ENCODE measurements at places on chromosomes 12 and 14.
A peak's percentile ranks its signal among the peaks of the same experiment; 100 is the strongest.

GRCh38 chr12:111221062-111222026, 147.6 kb downstream of the PHETA1 start:
- no peak for DNase-seq

DNA sequence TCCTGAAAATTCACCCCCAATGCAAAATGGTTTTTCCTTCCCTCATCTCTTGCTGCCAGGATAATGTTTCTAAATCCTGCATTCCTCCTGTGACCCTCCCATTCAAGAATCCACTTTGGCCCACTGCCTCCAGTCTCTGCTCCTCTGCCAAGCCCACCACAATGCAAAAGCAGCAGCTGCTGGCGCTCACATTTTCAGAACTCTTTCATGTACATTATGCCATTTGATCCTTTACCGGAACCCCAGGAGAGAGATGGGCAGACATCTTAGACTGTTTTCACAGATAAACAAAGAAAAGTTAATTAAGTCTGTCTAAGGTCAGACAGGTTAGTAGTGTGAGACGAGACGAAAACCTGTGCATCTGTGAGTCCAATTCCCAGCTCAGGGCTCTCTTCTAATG, 12.9 kb downstream of the LRIG3 start:
- DNase-seq = no peak

DNA sequence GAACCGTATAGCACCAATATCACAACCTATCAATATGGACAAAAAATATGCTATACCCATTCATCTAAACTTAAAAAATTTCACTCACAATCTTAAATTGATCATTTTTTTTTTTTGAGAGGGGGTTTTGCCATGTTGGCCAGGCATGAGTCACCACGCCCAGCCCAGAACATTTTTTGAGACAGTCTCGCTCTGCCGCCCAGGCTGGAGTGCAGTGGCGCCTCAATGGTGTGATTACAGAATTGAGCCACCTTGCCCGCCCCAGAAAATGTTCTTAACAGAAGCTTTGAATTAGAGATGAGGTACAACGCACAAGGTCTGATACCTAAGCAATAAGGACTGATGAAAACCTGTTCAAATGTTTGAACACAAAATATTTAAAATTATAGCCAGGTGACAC, 15.8 kb upstream of the ATP5F1B start:
- no peak for DNase-seq

- peak; percentile 42 for DNase-seq
Observed at GRCh38 chr12:101604132-101604531, 9.4 kb downstream of the MYBPC1 start.

- DNase-seq = peak; percentile 59
Observed at GRCh38 chr14:77044783-77045237, 16.3 kb upstream of the IRF2BPL start.

GRCh38 chr12:39144613-39145061, 239.2 kb upstream of the CPNE8 start:
- DNase-seq = no peak

GRCh38 chr12:12721814-12722434, 4.8 kb downstream of the CDKN1B start:
- no peak for DNase-seq

DNA sequence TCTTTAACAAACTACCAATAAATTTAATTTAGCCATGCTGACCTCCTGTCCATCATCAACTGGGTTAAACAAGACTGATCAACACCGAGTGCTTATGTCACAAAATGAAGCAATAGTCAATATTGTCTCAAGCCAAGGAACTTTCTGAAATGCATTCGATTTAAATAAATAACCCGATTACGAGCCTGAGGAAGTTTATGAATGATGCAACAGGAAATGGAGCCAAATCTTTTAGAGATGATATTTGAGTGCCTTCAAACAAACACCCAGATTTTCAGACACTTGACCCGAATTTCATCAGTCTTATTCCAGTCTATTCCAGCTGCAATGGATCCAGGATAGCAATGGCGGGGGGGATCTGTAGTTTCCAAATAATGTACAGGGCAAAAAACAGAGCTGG, 27.9 kb downstream of the FAR2 start:
- no peak for DNase-seq

GRCh38 chr12:112988224-112988623, 9.9 kb downstream of the OAS2 start:
- DNase-seq = no peak

DNA sequence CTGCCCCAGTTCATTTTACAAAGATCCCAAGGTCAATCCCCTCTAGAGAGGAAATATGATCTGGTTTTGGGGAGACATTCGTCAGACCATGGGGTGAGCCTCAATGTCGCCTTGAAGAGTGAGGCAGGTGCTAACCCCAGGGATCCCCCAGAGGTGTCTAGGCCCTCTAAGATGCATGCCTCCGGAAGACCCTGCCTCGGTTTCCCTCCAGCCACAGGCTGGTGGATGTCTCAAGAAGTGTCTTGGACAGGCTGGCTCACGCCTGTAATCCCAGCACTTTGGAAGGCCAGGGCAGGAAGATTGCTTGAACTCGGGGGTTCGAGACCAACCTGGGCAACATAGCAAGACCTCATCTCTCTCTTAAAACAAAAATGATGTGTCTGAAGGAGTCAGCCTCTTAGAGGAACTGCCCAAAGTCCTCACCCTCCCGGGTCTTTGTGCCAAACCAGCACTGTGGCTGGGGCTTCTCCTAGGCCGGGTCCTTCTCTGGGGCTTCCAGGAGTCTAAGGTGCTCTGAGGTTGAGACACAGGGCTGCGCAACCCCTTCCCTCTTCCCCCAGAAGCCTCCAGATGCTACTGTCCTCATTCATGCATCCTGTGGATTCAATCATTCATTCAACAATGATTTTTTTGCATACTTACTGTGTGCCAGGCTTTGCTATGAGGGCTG, 24.7 kb upstream of the BEGAIN start:
- no peak for DNase-seq

DNA sequence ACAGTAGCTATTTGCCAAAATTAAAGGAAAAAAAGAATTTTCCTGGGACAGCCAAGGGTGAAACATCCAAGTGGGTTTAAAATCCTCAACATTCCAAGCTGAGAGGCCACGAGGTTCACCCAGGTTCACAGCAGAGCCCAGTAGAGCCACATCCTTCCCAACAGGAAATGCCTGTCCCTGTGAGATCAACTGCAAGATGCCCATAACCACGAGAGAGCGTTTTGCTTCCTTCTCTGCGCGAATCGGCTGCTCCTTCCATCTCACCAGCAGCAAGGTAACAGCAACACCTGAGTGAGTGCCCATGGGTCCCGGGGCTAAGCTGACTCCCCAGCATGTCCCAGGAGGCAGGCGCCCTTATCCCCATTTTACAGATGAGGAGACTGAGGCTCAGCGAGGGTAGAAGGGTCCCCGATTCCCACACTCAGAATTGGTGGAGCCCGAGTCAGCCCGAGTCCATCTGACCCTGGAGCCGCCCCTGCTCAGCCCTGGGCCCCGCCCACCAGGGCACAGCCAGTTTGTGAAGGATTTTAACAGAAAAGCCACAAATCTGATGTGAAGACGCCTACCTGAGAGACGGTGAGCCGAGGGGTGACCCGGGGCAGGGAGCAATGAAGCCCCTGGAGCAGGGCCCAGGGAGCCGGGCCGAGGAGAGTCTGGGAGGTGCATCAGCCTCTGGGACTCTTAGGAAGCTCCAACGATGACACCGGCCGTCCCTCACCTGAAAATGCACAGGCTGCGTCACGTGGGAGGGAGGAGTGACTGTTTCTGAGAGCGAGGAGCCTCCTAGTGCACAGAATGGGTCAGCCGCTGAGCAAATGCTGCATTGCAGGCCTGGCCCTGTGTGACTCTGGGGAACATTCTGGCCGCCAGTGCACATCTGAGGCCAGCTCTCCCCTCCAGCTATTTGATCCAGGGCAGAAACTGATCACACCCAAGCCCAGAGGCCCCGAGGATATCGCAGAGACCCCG, 236.9 kb upstream of the SFSWAP start:
- peak; percentile 61 for DNase-seq

DNA sequence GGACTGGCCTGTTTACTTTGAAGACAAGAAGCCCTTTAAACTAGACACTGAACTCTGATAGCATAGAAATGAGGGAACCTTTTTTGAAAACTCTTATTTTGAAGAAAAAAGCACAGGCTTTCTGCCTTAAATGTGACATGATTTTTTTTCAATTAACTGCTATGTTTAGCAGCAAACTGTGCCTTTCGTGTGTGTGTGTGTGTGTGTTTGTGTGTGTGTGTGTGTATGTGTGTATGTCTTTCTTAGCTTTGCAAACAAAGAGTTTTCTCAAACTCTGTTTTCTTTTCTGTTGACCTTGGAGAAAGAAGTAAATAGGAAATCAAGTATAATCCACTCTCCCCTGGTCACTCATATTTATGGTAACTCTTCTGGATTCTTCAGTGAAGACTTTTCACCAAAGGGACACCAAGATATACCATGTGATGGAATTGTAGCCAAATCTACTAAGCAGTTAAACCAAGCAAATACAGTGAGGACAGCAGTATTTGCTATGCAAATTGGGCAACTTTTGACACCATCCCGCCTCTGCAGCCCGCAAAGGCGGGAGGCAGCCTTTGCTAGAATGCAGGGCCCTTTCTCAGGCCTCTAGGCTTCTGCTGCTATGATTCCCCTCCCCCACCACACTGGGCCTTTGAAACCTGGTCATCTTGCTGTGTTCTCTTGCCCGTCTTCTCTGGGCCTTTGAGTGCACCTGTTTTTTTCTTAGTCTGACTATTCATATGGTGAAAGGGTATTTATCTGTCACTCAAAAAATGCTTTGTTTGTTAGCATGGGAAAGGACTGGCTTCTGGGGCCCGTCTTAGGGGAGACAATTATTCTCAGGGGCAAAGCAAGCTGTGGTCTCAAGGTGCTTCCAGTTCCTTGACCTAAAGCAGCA, 107.9 kb downstream of the MYRFL start:
- DNase-seq = peak; percentile 86

GRCh38 chr12:26798023-26798422, 35.0 kb downstream of the ITPR2 start:
- no peak for DNase-seq
